ENCODE measurements at places on chromosomes 1 and 21.

- no peak for DNase-seq
Observed at GRCh38 chr1:59046134-59046533, 250.8 kb upstream of the FGGY start.

GRCh38 chr1:175073061-175073460, 5.4 kb downstream of the TNN start:
- DNase-seq = no peak

GRCh38 chr21:35969281-35969680, 91.0 kb downstream of the SETD4 start:
- DNase-seq = no peak

DNA sequence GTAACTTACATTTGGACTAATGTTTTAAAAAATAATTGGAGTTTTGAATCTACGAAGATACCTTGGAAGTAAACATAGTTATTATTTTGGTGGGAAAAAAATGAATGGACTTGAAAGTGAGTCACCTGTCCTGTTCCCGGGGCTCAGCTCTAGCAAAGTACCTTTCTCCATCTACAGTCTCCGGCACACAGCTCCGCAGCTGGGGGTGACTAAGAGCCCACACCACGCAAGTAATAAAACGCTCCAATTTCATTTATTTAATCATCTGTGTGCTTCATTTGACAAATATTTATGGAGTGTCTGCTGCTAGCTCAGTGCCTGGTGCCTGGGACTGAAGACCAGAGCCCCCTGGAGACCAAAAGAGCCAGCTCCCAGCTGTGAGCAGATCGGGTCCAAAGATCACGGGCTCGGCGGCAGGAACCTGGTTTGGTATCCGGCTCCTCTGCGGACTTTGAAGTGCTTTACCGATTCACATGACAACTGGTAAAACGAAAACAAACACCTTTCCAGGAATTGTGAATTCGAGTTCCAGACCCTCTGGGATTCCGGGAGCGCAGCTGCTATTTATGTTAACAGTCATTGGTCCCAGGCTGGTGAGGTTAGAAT, 1.7 kb upstream of the RIPK4 start:
- DNase-seq = no peak

GRCh38 chr1:204664384-204664651, 21.2 kb downstream of the LRRN2 start:
- no peak for DNase-seq

GRCh38 chr1:157112186-157112867, 12.7 kb upstream of the ETV3L start:
- no peak for DNase-seq

- DNase-seq = no peak
Observed at GRCh38 chr1:232111611-232112010, 485.0 kb downstream of the DISC1 start.

GRCh38 chr1:158002022-158002630, 8.7 kb downstream of the KIRREL1 start:
- DNase-seq = no peak

DNA sequence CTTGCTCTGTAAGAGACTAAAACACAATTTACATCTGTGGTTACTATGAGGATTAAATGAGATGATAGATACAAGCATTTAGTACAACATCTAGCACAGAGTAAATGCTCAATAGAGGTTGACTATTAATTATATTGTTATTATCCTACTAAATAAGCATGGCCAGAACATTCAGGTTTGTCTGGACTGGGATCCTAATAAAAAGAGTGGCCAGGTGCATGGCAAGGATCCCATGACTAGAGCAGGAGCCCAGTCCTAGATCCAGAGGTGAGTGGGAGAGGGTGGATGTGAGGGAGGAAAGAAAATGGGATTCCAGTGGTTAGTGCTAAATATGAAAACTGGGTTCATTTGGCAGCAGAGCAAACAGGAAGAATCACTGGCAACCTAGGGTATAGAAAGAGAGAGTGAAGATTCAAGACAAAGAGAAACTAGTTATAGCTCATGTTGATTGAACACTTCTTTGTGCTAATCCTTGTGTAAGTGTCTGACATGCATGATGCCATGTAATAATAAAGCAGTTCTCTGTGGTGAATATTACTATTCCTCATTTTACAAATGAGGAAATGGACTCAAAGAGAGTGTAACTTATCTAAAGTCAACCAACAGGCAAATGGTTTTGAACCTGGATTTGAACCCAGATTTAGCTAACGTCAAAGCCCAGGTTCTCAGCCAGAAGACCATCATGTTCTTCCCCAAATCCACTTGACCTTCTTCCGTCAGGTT, 71.1 kb upstream of the FGGY start:
- DNase-seq = no peak

DNA sequence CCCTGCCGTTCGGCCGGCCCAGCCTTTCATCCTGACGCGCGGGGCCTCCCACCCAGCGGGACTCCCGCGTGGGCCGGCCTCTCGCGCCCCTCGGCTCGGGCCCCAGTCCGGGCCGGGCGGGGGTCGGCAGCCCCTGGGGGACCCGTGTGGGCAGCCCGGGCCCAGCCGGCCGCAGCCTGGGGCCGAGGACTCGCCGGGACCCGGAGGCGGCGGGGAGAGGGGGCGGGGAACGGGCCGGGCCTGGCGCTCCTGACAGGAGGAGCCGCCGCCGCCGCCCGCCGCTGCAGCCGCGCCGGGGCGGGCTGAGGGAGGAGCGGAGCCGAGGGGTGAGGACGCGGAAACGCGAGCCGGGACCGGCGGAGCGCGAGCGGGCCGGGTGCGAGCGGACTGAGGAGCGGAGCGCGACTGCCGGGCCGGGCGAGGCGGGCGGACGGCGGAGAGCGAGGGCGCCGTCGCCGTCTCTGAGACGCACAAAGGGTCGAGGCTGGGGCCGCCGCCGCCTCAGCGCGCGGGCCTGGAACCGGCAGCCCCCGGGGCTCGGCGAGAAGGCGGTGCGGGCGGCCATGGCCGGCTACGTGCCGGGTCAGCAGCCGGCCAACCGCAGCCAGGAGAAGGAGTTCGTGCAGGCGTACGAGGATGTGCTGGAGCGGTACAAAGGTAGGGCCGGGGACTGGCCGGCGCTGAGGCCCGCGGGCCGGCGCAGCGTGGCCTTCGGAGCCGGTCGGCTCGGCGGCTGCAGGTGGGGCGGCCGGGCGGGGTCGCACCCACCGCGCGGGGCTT, 79.1 kb downstream of the NDUFS5 start:
- no peak for DNase-seq

GRCh38 chr1:206686478-206687249, 2.0 kb downstream of the MAPKAPK2 start:
- DNase-seq = no peak

- no peak for DNase-seq
Observed at GRCh38 chr1:31727849-31728248, 24.0 kb upstream of the COL16A1 start.

DNA sequence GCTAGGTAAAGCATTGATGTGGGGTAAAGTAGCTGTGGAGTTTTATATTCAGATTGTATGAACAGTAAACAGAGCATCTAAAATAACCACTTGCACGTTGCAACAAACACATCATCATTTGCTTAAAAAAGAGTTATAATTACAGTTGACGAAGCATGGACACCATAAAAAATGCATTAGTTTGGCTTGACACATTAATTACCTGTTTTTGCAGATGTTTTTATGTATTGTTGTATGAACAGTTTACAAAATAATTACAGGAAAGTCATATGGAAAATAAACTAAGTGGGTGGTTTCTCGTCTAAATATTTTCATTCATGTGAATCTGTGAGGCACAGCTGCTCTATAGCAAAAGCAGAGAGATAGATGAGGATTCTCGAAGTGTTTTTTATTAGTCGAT, 108.3 kb downstream of the RPS6KC1 start:
- DNase-seq = no peak

GRCh38 chr21:34748862-34749261, 80.1 kb downstream of the CLIC6 start:
- no peak for DNase-seq

DNA sequence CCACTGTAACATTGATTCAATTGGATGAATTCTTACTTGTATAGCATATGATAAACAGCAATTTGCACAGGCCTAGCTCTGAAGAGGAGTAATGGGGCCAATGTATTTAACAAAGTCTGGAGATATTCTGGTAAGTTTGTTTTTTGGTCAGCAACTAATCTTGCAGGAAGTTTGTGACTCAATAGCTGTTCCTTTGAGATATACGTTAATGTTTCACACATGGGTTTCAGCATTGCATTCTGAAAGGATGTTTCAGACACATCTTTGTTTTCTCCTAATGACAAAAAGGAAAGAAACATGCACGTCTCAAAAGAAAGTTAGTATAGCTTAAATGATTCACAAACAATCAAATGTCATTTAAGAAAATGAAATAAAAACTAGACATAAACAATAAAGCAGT, 49.0 kb downstream of the LTN1 start:
- no peak for DNase-seq

GRCh38 chr21:40335704-40336103, 468.5 kb downstream of the PCP4 start:
- DNase-seq = no peak

- DNase-seq = no peak
Observed at GRCh38 chr1:201511941-201512539, 5.1 kb upstream of the CSRP1 start.

DNA sequence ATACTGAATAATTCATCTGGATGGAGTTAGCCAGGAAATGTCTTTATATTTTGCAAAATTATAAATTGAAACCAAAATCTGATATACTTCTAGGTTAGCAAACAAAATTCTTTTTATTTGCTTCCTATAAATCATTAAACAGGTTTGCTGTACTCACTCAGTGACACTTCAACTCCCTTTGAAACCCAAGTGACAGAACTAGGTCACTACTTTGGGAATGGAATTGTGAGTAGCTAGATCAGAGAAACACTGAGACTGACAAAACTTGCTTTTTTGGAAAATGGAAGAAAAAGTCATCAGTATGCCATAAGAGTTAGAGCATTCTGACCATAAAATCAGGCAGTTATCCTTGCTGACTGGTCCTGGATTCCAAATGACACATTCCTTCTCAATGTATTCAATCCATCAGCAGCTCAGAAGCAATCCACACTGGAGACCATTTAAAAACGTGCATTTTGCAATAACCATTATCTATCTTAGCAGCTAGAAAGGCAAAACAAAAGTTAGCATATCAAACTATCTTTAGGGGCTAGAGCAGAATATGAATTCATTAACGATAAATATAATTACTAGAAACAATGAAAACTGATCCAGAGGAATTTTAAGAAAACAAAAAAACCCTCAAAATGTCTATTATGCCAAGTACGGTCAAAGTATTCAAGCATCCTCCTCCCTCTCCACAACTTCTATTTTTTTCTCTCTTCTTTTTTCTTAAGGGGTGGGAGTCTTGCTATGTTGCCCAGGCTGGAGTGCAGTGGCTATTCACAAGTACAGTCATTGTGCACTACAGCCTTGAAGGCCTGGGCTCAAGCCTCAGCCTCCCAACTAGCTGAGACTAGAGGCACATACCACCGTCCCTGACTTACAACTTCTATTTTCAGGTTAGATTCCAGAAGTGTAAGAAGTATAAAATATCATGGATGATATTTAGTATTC, 60.1 kb downstream of the HNRNPR start:
- no peak for DNase-seq

All from activated CD4-positive, CD25-positive, alpha-beta regulatory T cell treated with anti-CD3 and anti-CD28 coated beads, Interleukin-2, amount 50 U/mL, for 16 hours (primary cell).